ENCODE measurements at places on chromosomes 5 and 9.
A peak's percentile ranks its signal among the peaks of the same experiment; 100 is the strongest.

- no peak for DNase-seq
Observed at GRCh38 chr9:117096138-117096537, 318.7 kb downstream of the ASTN2 start.

DNA sequence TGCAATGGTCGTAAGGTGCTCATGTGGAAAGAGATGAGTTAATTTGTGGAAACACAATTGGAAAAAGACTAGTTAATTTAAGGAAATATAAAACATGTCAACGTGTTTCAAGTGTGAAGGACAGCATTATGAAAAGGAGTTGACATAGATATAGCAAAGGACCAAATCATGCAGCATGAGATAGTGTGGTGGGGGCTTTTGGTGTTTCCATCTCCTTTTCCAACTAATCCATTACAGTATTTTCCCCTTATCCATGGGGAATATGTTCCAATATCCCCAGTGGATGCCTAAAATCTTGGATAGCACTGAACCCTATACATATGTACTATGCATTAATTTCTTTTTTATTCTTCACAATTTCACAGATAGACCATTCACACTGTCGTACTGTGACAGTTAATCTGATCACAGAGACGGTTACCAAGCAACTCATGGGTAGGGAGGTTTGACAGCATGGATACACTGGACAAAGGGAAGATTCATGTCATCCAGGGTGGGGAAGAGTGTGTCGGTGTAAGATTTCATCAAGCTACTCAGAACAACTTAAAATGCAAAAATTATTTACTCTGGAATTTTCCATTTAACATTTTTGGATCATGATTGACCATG, 238.6 kb downstream of the CDH12 start:
- DNase-seq = no peak

DNA sequence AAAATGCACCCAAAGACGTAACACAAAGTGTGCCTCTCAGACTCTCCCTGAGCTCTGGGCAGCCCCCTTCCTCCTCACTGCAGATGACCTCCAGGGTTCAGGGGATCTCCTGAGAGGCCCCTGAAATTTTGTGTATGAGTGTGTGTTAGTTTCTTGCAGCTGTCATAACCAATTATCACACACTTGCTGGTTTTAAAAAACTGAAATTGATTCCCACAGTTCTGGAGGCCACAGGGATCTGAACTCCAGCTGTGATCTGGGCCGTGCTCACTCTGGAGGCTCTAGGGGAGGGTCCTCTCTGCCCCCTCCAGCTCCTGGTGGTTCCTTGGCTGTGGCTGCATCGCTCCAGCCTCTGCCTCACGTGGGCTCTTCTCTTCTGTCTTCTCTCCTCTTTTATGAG, 58.8 kb downstream of the OLFM1 start:
- DNase-seq = no peak

GRCh38 chr9:34573599-34574325, 15.8 kb downstream of the CNTFR start:
- DNase-seq = no peak

GRCh38 chr9:99472240-99472915, 250.3 kb downstream of the SEC61B start:
- DNase-seq = no peak

DNA sequence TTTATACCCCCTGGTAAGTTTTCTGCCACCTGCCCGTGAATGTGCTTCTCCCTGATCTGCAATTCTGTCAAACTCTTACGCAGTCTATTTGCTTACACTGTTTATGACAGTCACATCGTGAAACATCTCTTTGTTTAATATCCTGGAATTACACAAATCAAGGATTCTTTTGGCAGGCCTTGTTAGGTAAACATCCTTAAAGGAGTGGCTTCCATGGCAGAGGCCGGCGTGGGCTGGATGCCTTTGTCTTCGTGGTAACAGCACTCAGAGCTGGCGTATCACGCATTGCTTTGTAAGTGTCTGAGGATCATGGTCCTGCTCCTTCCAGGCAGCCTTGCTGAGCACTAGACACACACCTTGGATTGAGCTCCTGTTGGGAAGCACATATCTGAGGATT, 145.7 kb downstream of the IRX1 start:
- no peak for DNase-seq

GRCh38 chr5:150347003-150347402, 10.5 kb upstream of the TCOF1 start:
- DNase-seq = no peak

GRCh38 chr5:62795926-62796325, 217.3 kb downstream of the LRRC70 start:
- peak; percentile 57 for DNase-seq

- DNase-seq = peak; percentile 16
Observed at GRCh38 chr5:71782393-71782770, 63.3 kb downstream of the CARTPT start.
